Substantia nigra (tissue), 51 donors: ENCODE measurements at places on chromosomes 5 and 9.

DNA sequence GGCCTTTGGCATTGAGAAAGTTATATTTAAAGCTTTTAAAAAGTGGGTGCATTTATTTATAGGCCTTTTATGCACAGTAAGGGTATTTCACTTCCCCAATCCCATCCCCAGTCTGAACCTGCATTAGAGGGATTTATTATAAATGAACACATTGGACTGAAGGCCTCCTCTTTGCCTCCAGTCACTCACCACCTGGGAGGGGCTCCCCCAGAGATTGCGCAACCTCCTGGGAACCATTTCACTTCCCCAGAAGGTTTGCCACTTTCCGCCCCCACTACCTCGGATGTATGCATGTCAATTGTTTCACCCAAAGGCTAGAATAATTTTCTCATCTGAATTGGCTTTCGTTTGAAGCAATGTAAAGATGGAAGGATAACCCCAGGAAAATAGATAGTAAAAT is 29.8 kb upstream of the VCAN start:
- DNase-seq = no peak

DNA sequence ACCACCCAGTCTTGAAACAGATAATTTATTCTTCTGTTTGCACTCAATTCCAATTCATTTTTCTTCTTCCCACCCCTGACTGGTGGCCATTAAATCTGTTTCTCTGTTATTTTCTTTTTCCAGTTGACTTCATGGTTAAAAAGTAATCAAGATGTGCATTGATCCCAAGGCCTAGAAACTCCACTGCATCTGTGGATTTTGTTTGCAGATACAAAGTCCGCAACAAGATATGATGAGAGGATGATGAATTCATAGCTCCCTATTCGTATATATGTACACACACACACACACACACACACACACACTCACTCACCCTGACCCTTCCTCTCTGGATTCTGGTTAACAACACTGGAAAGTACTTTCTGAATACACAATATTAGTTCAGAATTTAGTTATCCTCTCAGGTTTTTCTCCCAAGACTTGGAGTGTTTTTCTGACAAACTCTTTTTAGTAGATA is 52.4 kb downstream of the CD180 start:
- no peak for DNase-seq

- no peak for DNase-seq
Measured at GRCh38 chr5:107631805-107632362, 38.9 kb downstream of the EFNA5 start.

DNA sequence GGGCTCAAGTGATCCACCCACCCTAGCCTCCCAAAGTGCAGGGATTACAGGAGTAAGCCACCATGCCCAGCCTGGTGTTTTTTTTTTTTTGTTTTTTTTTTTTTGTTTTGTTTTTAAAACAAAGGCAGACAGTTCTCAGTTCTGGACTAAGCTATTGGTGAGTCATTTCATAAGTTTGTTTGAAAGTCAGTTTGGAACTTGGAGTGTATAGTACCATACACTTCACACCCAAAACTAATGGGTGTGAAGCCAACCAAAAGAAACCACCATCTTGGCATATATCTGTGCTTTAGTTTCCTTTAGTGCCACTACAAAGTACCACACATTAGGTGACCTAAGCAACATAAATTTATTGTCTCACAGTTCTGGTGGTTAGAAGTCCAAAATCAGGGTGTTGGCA is 13.4 kb downstream of the MAST4 start:
- DNase-seq = no peak
